ENCODE measurements at places on chromosomes 5 and 9. TPM values are rescaled to one million over a fixed set of nuclear protein-coding genes. Genes with fewer than 3 reads are reported as not detected.
A peak's percentile ranks its signal among the peaks of the same experiment; 100 is the strongest.

DNA sequence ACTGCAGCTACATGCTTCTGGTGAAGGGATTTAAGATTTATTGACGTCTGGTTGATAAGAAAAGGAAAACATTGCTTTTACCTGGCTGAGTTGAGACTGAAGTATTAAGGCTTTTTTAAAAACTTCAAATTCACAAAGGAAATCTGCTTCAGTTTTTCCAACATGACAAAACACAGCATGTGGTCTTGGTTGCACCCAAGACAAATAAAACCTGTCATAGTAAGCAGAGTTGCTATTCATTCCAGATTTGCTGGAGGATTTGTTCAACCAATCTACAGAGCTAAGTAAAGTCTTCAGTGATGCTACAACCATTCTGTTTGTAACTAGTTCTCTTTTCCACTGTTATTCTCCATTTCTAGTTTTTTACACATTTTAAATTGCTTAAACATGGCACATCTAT lies 11.3 kb downstream of the C5orf63 start:
- DNase-seq: no peak

DNA sequence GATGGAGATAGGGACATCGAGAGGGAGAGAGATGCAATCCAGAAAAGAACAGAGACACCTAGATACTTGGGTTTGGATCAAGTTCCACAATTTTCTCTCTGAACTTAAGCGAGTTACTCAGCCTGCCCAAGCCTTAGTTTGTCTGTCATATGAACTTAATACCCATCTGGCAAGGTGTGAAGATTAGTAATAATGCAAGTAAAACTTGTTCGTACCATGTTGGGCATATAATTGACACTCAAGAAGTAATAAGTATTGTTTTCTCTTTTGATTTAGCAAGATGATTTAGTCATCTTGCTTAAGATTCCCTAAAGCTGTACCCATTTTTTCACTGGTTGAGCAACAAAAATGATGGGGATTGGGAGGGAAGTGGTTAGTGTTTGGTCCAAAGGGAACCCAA lies 7.5 kb downstream of the RABGAP1 start:
- DNase-seq: peak; percentile 8

DNA sequence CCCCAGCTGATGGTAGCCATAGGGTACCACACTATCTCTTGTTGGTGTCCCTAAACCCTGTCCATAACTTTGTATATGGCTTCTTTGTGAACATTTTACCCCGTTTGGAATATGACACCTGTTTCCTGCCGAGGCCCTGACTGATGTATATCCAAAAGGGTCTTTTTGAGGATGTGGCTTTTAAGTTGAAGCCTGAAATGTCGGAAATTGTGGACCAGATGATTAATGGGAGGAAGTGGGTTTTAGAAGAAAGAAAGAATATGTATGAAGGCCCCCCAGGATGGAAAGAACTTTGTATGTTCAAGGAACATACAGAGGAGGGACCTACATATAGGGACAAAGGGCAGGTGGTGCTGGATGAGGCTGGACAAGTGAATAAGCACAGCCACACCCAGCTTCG lies 16.7 kb upstream of the TNFSF8 start:
- no peak for DNase-seq

- no peak for DNase-seq
Measured at GRCh38 chr5:31581498-31582099, 49.5 kb downstream of the C5orf22 start.

Gene DPYSL3
- 0.13 TPM for total RNA-seq

Measured in activated CD8-positive, alpha-beta T cell treated with anti-CD3 and anti-CD28 coated beads for 36 hours (primary cell).